Foreskin keratinocyte (primary cell): ENCODE measurements at places on chromosomes 3 and 15. TPM values are rescaled to one million over a fixed set of nuclear protein-coding genes. Genes with fewer than 3 reads are reported as not detected.

The SH2D7 gene
- total RNA-seq, result not detected in 2 replicates

The ESYT3 gene
- total RNA-seq, result 0.78 and 0.92 TPM in 2 replicates

The SERPINI2 gene
- total RNA-seq, result not detected in 2 replicates

The EFCAB12 gene
- 0.24 and 0.32 TPM in 2 replicates for total RNA-seq

The EXD1 gene
- 0.07 TPM in 1 of 2 replicates, not detected in the other for total RNA-seq

The MINAR1 gene
- total RNA-seq, result 0.25 and 0.27 TPM in 2 replicates

The TM4SF18 gene
- not detected in 2 replicates for total RNA-seq

The TGM4 gene
- total RNA-seq, result 1.3 TPM in 2 replicates

The HOMER2 gene
- 12.8 and 14.8 TPM in 2 replicates for total RNA-seq

The PLSCR2 gene
- not detected in 2 replicates for total RNA-seq

The IGF2BP2 gene
- 149 and 165 TPM in 2 replicates for total RNA-seq

The LMCD1 gene
- 2.3 and 2.8 TPM in 2 replicates for total RNA-seq

The VGLL4 gene
- total RNA-seq, result 28.3 and 30.2 TPM in 2 replicates

The SLC25A38 gene
- total RNA-seq, result 29.2 and 29.8 TPM in 2 replicates

The SMCO1 gene
- not detected in 2 replicates for total RNA-seq

The PLA2G4E gene
- total RNA-seq, result 0.07 and 0.14 TPM in 2 replicates

The COL6A5 gene
- total RNA-seq, result not detected in 2 replicates

The EPHB1 gene
- total RNA-seq, result 0.07 and 0.17 TPM in 2 replicates

The MYL3 gene
- not detected in 2 replicates for total RNA-seq

The SLC22A13 gene
- 0.17 and 0.21 TPM in 2 replicates for total RNA-seq

The MST1 gene
- total RNA-seq, result 5.6 and 7.5 TPM in 2 replicates

The ISL2 gene
- 0.27 and 1.6 TPM in 2 replicates for total RNA-seq

The BNC1 gene
- 140 and 167 TPM in 2 replicates for total RNA-seq

The SCG3 gene
- total RNA-seq, result not detected in 2 replicates

The GUCA1C gene
- 0.28 TPM in 1 of 2 replicates, not detected in the other for total RNA-seq

The FBXO40 gene
- total RNA-seq, result not detected in 2 replicates

The CRYGS gene
- 1.1 and 1.3 TPM in 2 replicates for total RNA-seq

The RTP3 gene
- not detected in 2 replicates for total RNA-seq

The UNC13C gene
- total RNA-seq, result not detected in 2 replicates

The TARS3 gene
- 6.8 and 8.0 TPM in 2 replicates for total RNA-seq

The KNG1 gene
- total RNA-seq, result not detected in 2 replicates

The TNIK gene
- total RNA-seq, result 9.4 and 12.3 TPM in 2 replicates

The PAK6 gene
- 14.1 and 15.6 TPM in 2 replicates for total RNA-seq

The C3orf22 gene
- not detected in 2 replicates for total RNA-seq

The GOLGA8S gene
- total RNA-seq, result 0.04 TPM in 1 of 2 replicates, not detected in the other

The PIERCE2 gene
- 1.0 and 1.4 TPM in 2 replicates for total RNA-seq

The CACNA1D gene
- total RNA-seq, result 0.14 and 0.17 TPM in 2 replicates
